CD4-positive, alpha-beta T cell treated with Interleukin-21 for 1 hour (primary cell): ENCODE measurements at places on chromosomes 11 and 22.

DNA sequence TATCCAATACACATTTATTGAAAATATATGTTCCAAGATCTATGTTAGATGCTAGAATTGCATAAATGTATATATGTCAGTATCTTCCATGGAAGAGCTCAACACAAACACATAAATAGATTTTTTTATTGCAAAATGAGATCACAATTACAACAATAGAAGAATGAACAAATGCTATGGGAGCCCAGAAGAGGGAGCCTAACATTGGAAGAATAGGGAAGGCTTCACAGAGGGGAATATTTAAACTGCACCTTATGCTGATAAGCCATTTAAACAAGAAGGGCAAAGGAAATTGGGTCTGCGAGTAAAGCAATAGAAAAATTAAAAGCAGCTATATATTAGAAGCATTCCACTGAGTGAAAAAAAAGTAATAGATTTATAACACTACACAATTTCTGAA, 96.1 kb upstream of the LRRC55 start:
- DNase-seq: no peak

GRCh38 chr11:15190611-15191010, 75.9 kb downstream of the INSC start:
- no peak for DNase-seq

DNA sequence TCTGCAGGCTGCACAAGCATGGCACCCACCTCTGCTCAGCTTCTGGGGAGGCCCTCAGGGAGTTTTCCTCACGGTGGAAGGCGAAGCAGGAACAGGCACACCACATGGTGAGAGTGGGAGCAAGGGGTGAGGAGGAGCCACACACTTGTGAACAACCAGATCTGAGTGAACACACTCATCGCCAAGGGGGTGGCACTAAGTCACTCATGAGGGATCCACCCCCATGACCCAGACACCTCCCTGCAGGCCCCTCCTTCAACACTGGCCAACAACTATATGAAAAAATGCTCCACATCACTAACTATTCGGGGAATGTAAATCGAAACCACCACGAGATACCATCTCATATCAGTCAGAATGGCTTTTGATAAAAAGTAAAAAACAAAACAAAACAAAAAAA, 722 bp upstream of the KRTAP5-2 start:
- peak; percentile 38 for DNase-seq

DNA sequence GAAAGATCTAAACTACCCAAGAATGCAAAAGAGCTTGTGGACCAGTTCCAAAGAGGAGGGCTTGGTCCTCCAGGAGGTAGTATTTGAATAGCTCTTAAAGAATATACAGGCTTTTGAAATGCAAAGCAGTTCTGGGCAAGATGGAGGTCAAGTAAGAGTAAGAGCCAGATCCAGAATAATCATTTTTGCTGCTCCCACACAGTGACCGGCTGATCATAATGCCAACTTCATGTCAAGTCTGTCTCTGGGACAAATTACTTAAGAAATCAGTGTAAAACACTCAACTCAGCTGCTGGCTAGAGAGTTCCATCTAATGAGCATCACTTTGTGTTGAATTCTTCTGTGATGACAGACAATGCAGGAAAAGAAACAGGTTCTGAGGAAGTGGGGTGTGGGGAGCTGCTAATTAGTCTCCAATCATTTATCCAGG, 250.9 kb upstream of the NARS2 start:
- DNase-seq: no peak

GRCh38 chr11:92632495-92632894, 337.0 kb upstream of the MTNR1B start:
- DNase-seq: no peak

- DNase-seq: no peak
Observed at GRCh38 chr11:116794851-116795250, 3.2 kb upstream of the APOA5 start.

- no peak for DNase-seq
Observed at GRCh38 chr11:35292279-35292678, 127.1 kb downstream of the SLC1A2 start.

DNA sequence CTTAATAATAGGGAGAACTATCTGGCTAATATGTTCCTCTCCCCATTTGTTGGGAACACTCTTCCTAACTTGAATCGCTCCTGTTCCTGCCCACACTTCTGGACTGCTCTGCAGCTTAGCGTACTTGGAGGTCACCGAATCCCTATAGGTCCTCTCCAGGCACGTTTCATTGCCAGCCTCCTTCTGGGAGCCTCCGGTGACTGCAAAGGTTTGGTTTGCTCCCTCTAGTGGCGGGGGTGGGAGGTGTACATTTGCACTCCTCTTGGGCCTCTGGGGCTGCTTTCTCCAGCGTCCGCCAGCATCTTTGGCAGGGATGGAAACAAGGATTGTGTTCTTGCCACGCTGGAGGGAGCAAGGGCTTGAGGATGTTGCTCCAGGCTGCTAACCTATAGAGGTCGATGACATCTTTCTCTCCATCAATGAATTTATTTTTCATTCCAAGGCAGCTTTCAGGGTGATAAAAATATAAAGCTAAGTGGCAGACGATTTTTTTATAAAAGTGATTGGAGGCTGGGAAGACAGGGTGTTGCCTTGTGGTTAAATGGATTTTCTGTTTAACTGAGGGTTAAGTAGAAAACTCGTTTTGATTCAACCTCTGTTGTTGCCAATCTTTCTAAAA, 48.7 kb downstream of the TSPAN18 start:
- DNase-seq: peak; percentile 66

DNA sequence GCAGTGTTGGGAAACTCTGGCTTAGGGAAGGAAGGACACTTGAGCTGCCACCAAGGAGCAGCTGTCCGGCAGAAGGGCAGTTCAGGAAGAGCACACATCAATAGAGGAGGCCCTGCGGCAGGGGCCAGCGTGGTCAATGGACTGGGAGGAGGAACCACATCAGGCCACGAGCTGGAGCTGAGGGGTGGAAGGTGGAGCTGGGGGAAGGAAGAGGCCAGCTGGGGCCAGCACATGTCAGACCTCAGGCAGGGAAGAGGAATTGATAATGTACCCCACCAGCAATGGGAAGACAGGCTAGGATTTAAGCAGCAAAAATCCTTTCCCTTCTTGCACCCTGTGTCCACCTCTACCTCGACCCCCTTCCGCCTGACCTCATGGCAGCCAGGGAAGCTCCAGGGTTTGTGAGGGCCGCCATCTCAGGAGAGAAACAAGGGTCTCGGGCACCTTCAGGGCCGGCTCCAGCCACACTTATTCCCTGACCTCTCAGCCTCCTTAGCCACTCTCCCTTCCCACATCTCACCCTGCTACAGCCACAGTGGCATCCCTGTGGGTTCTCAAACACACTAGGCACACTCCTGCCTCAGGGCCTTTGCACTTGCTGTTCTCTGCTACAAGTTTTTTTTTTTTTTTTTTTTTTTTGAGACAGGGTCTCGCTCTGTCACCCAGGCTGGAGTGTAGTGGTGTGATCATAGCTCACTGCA, 157.8 kb upstream of the GRK3 start:
- DNase-seq: no peak

GRCh38 chr11:19218216-19218615, 16.4 kb upstream of the CSRP3 start:
- no peak for DNase-seq

DNA sequence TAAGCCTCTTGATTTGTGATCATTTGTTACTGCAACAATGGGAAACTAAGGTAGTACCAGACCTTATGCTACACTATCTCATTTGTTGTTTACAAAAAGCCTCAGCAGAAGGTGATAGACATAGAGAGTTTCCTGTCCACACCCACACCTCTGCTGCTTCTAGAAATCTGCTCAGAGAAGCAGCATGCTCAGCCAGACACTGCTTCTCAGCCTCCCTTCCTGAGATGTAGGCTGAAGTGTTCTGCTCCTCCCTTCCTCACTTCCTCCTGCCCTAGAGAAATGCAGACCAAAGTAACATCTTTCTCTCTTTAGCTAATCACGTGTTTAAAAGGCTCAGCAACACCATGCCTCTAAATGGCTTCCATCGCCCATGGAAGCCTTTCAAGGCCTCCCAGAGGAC, 88.4 kb downstream of the SLC1A2 start:
- DNase-seq: peak; percentile 70

DNA sequence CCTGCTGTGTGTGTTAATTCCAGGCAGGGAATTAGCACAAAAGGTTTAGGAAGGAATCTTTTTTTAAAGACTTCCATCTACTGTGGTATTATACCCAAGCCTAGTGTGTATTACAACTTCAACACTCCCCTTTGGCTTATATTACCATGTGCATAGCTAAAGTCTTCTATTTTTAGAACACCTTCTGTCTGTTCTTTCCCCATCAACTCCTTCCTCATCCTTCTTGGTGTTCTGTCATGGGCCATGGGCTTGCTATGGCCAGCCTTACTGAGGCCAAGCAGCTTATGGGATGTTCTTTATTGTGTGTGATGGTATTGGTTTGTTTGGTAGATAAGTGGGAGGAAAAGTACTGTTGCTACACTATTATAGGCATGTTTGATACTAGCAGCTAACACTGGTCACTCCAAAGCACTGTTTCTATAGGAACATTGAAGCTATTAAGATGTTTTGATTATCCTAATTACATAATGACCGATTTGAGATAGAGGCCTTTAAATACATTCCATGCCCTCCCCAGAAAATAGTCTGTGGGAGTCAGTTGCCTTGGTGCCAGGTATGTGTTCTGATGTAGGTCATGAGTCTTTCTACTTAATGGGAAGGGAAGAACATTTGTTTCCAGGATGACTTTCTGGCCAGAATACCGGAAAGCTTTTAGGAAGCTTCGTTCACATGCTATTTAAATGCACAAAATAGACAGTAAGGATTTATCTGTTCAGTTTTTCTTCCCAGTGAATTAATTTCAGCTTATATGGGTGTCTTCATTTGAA, 16.5 kb downstream of the MCAM start:
- no peak for DNase-seq

DNA sequence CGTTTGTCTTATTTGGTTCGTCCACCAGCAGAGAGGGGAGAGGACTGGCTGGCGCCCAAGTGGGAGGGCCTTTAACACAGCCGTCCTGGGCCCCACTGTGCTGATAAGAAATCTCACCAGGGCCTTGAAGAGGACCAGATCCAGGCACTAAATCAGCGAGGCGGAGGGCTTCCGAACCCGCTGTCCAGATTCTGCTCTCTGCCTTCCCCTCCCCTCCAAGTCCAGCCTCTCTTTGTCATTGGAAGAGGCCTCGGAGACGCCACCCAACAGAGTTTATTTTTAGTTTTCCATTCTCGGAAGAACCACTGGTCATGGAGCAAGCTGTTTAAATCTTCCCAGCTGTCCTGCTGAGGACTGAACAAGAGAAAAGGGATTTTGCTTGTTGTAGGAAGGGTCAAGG, 9.3 kb upstream of the FXYD6 start:
- no peak for DNase-seq

GRCh38 chr22:19492504-19493174, 12.9 kb downstream of the CDC45 start:
- DNase-seq: no peak

GRCh38 chr11:65261591-65262380, at the start of gene POLA2:
Gene POLA2 (plus strand): TSS chr11:65261962. CDS start chr11:65262293, 331 bp downstream.
- peak; percentile 96 for DNase-seq
